ENCODE measurements at places on chromosomes 11 and 22.
A peak's percentile ranks its signal among the peaks of the same experiment; 100 is the strongest.

GRCh38 chr22:32909581-32910428, 108.3 kb downstream of the TIMP3 start:
- DNase-seq, result no peak

GRCh38 chr11:117681438-117681837, 115.6 kb downstream of the DSCAML1 start:
- no peak for DNase-seq

DNA sequence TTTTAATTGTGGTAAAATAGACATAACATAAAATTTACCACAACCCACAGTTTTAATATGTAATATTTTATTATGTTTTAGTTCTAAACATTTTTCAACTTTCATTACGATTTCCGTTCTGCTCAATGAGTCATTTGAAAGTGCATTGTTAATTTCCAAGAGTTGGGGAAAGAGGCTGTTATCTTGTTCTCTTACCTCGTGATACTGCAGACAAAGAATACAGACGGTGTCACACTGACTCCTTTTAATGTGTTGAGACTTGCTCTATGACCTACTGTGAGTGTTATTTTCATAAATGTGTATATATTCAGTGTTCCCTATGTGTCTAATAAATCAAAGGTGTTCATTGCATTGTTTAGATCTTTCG, 10.8 kb upstream of the RAC2 start:
- no peak for DNase-seq

GRCh38 chr11:102589047-102589459, 36.1 kb downstream of the MMP20 start:
- no peak for DNase-seq

DNA sequence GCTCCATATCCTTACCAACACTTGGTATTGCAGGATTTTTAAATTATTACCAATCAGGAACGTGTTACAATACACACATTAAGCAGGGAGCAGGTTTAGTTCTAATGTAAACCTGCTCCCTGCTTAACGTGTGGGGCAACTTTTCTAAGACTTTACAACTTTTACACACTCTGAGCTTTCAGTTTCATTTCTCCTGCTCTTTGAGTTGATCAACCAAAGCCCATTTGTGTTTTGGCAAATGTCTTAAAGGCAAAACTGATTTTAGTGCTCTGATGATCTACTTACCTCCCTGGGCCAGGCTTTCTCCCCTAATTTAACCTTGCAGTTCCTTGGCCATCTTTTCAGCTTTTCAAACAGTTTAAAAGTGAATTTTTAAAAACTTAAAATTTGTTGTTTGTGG, 70.9 kb downstream of the ZBTB44 start:
- DNase-seq, result no peak

GRCh38 chr11:68750195-68751003, 921 bp downstream of the TESMIN start:
- peak; percentile 64 for DNase-seq

GRCh38 chr11:17986007-17986710, 26.7 kb downstream of the SERGEF start:
- no peak for DNase-seq

GRCh38 chr11:129853518-129854231, 38.0 kb downstream of the TMEM45B start:
- peak; percentile 83 for DNase-seq

- DNase-seq, result no peak
Observed at GRCh38 chr11:68569357-68569756, 108.8 kb downstream of the PPP6R3 start.

Data from activated effector memory CD4-positive, alpha-beta T cell treated with anti-CD3 and anti-CD28 coated beads, Interleukin-2, amount 50 U/mL, for 16 hours (primary cell).